ENCODE measurements at places on chromosomes 16 and 17.

GRCh38 chr17:10616502-10617119, 40.5 kb downstream of the MYH3 start:
- DNase-seq, result peak; percentile 84

- DNase-seq, result no peak
These were observed 29.3 kb downstream of the ZNF469 start for GRCh38 chr16:88411951-88412576.

GRCh38 chr17:77879226-77879895, 79.1 kb upstream of the TNRC6C start:
- no peak for DNase-seq

- no peak for DNase-seq
These were observed 13.5 kb upstream of the COG1 start for GRCh38 chr17:73179387-73179786.

DNA sequence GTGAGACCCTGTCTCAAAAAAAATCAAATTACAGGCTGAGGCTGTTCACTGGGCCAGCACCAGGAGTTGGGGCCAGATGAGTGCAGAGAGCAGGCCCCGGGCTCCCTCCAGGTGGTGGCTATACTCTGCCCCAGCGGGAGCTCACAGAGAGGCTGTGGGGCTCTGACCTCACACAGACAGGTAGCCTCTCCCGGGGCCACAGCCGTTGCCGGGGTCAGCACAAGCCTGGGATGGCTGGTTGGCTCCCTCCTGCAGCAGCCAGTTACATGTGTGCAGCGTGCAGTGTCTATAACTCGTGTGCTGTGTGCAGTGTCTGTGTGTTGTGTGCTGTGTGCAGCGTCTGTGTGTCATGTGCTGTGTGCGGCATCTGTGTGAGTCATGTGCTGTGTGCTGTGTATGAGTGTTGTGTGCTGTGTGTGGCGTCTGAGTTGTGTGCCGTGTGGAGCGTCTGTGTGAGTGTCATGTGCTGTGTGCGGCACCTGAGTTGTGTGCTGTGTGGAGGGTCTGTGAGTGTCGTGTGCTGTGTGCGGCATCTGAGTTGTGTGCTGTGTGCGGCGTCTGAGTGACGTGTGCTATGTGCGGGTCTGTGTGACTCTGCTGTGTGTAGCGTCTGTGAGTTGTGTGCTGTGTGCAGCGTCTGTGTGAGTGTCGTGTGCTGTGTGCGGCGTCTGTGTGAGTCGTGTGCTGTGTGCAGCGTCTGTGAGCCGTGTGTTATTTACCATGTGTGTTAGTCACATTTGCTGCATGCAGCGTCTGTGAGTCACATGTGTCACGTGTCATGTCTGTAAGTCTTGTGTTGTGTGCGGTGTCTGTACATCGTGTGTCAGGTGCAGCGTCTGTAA, 20.9 kb downstream of the MAPK8IP3 start:
- no peak for DNase-seq

DNA sequence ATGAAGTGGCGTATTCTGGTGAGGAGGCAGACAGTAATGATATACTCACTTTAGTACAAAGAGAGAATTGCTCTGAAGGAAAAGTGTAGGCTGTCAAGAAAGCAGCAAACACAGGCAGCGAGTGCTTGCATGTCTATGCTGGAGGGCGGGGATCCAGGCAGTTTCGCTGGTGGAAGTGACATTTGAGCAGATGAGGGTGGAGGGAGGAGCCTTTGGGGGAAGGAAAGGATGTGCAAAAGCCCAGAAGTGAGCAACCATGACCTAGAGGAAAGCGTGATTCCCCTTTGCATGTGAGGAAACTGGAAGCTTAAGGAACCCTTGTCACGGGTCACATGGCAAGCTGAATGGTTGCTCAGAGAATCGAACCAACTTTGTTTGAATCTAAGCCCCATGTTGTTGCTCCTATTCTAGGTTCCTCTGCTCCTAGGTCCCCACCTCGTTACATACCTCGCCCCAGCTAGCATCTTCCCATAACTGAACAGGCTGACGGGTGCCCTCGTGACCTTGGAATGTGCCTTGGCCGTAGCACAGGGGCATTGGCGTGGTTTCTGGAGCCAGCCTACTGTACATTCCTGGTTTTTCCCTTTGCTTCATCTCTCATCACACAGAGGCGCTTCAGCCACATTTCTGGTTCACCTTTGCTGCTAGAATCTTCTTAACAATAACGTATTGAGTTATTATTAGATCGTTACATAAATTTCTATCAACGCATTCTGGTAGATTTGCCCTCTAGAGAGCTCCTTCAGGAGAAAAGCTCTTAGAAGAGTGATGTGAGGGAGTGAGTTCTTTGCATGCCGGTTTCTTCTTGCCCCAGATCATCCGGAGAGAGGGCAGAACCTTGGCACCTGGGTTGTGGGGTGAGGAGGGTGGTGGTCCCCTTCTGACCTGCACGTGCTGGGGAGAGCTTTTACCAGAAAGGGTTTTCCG, 191.8 kb downstream of the SNX29 start:
- no peak for DNase-seq

DNA sequence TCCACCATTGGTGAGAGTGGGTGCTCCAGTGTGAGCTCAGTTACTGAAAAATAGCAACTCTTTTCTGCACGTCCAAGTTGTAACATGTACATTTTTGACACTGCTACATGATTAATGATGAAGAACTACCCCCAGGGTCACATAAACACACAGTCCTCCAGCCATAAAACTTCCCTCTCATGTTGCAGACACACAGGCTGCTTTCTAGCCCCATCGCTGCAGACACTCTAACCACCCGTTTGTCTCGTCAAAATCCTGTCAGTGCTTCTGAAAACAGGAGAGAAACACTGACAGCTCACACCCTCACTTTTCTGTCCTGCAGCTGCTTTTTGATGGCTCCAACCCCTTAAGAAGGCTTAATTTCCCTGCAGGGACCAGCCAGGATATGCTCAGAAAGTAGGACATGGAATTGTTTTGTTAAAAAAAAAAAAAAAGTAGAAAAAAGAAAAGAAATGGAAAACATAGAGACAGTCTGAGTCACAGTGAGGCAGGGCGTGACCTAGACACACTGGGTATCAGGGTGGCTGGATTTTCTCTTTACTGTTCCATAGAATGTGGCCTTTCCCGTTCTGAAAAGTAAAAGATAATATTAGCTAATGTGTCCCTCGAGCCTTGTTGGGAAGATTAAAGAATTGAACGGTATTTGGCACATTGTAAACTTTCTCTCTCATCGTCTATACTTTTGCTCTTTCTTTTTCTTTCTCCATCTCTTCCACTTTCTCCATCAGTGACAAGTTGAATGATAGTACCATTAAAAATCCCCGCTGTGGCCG, 20.7 kb upstream of the CCL5 start:
- DNase-seq, result no peak

Measured in AG20443 (cell line).